Left cardiac atrium (tissue), 4 donors: ENCODE measurements at places on chromosomes 16 and 17. TPM values are rescaled to one million over a fixed set of nuclear protein-coding genes. Genes with fewer than 3 reads are reported as not detected.

The PLXDC1 gene
- total RNA-seq, result 7.6 TPM

The NPIPB9 gene
- 0.35 TPM for total RNA-seq

The HOXB3 gene
- 1.2 TPM for total RNA-seq

The SIRT7 gene
- total RNA-seq, result 9.2 TPM

The SPEM2 gene
- total RNA-seq, result not detected

The MT3 gene
- total RNA-seq, result 8.2 TPM

The TBX21 gene
- total RNA-seq, result 0.34 TPM

- DNase-seq, result no peak
These were observed 235.1 kb downstream of the ZNF423 start for GRCh38 chr16:49620869-49621240.

GRCh38 chr17:38509772-38510420, 81.6 kb downstream of the ARHGAP23 start:
- DNase-seq, result peak; percentile 44

DNA sequence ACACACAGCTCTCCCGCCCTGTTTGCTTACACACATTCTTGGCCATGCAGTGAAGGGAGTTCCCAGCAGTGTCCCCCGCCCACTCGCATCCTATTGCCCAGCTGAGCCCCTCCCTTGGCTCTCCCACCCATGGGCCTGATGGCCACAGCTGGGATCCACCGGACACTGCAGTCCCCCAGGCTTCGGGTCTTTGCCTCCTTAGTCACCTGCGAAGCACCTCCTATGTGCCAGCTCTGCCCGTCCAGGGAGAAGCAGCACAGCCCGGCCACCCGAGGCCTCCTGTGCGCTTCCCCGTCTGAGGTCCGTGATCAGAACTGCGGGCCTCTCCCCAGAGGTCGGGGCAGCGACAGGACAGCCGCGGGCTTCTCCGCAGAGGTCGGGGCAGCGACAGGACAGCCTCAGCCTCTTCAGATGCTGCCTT, 136.9 kb downstream of the BANP start:
- DNase-seq, result peak; percentile 66

DNA sequence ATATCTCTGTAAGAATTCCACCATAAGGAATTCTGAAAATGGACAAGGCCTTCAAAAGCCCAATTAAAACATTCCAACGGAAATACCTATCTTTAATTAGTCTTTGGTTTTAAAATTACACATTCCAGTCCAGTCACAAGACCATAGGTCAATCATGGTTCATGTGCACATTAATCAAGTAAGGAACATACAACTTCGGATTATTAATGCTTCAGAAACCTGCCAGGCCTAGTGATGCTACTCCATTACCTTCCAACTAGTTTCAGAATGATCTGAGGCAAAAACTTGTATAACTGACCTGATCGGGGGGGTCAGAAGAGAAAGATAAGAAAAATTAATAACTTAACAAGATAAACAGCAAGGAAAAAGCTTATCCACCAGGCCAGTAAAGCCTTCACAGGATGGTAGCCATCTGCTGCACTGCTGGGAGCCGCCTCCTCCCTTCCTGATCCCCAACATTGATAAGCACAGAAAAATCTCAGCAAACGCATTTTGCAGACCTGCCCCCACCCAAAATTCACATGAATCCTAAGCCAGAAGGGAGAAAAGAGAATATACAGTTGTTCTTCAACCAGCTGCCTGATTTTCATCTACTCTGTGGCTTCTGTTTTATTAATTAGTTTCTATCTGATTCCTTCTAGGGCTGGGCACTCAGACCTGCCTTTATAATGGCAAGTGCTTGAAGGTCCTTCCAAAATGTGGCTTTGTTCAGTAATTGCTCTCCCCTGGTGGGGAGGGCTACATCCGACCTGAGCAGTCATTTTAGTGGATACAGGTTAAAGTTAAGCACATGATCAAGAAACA, 6.0 kb downstream of the SDR42E1 start:
- DNase-seq, result no peak

DNA sequence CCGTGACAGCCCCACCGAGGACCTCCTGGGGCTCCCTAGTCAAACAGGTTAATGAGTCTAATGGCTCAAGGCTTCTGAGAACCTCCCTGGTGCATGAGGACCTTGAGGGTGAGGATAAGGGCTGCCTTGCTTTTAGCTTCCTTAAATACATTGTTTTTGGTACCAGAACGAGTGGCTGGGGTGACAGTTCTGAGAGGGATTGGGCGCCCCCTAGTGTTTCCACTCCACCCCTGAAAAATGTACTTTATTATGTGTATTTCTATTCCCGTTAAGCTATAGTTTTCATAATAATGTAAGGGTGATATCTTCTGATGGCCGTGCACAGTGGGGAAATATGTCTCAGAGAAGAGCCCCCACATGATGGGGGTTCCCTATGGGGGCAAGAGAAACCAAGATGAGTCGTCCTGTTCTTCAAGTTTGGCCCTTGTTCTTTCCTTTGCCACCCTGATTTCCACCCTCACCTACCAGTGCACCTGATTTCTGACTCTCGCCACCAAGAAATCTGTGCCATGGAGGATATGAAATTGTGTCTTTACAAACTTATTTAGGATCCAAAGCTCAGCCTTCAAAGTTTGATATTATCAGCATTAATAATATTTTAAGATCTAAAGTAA, 14.5 kb upstream of the VWA3A start:
- DNase-seq, result peak; percentile 48

DNA sequence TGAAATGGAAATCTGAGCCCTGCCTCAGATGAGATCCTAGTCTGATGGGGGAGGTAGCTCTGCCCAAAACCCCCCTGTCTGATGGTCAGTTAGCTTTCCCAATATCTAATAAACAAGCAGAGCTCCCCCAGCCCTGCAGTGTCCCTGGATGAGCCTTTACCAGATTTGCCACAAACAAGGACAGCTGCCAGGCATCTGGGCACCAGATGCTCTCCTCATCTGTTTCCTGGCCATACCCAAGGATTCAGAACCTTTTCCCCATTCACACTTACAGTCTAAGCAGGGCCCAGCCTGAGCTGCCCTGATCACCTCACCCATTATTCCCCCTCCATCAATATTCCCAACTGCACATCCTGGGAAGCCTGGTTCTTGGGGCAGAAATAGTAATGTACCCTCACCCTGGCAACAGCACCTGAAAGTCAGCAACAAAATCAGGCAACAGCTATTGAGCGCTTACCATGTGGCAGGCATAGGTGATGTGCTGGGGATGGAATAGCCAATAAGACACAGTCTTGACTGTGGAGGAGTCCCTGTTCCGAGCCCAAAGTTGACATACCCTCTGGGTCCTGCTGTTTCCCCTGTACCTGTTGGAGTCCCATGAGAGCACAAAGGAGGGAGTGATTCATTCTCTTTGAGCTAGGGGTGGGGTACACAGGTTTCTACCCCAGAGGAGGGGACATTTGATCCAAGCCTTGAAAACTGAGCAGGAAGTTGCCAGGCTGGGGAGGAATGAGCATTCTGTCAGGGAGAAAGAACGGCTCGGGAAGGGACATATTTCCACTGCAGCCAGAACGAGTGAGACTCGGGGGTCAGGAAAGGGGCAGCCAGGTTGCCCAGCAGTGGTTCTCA, 147.4 kb downstream of the TMEM132E start:
- DNase-seq, result no peak

- DNase-seq, result no peak
These were observed 25.0 kb downstream of the USP10 start for GRCh38 chr16:84724606-84725309.

DNA sequence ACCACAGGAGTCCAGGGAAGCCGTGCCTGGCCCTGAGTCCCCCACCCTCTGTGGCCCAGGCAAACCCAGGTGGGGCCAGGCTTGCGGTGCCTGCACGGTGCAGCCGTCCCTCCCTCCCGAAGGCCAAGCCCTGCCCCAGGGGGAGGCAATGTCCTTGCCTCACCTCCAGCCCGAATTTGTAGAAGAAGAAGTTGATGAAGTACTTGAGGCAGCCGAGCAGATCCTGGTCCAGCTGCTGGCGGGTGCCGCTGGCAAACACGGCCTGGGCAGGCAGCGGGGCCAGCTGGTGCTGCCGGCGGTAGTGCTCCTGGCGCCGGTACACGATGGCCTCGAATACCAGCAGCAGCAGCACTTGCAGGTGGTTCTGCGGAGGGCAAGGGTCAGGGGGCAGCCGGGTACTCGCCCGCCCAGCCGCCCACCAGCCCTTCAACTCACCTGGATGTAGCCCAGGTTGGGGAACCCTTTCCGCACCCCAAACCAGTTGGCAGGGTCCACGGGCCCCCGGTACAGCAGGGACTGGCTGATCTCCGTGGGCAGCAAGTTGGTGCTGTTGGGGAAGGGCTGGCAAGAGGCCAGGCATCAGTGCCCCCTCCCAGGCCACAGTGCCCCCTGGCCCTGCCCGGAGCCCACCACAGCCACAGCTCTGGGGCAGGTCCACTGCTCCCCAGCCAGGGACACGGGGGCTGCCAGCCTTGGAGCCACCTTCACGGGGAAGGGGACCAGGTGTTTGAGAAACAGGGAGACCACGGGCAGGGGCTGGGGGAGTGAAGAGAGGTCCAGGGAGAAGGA, 26.1 kb downstream of the CTU2 start:
- DNase-seq, result no peak

- DNase-seq, result no peak
These were observed 34.3 kb downstream of the CPSF4L start for GRCh38 chr17:73227379-73227778.

DNA sequence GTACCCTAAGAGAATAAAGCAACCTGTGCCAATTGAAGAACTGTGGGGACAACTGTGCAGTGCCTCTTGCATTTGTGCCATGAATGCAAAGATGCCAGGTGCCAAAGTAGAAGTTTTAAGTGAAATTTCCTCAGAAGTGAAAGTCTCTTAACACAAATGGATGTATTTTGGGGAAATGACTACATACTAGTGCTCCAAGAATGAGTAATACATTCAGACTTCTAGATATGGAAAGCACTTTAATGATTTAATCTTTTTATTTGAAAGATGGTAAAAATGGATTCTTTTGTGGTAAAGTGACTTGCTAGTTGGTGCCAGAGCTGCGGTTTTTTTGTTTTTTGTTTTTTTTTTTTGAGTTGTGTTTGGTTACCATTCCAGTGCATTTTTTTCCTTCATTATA, 15.0 kb downstream of the UTP18 start:
- no peak for DNase-seq

DNA sequence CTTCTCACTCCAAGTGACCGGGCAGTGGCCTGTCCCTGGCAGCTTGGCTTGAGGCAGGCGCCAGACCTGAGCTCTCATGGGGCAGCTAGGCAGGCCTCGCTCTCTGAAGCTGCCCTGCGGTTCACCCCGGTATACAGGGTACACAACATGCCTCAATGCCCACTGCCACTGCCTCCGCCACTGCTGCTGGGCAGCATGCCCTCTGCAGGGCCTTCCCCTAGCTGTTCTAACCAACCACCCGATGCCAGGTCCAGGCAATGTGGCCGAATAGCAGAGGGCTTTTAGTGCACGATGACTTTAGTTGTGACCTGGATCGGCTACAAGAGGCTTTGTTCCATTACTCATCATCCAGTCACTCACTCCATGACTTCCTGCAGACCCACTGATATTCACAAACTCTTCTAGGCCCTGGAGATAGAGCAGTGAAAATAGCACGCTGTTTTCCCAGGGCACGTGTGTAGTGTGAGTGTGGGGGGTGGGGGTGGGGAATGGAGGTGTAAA, 19.7 kb downstream of the CDC42EP4 start:
- DNase-seq, result peak; percentile 68
